CD4-positive, alpha-beta T cell treated with Interleukin-1 beta for 1 hour (primary cell): ENCODE measurements at places on chromosomes 3 and 15.
A peak's percentile ranks its signal among the peaks of the same experiment; 100 is the strongest.

GRCh38 chr15:43253431-43254403 is 13.0 kb downstream of the TGM5 start:
- DNase-seq, result peak; percentile 15

DNA sequence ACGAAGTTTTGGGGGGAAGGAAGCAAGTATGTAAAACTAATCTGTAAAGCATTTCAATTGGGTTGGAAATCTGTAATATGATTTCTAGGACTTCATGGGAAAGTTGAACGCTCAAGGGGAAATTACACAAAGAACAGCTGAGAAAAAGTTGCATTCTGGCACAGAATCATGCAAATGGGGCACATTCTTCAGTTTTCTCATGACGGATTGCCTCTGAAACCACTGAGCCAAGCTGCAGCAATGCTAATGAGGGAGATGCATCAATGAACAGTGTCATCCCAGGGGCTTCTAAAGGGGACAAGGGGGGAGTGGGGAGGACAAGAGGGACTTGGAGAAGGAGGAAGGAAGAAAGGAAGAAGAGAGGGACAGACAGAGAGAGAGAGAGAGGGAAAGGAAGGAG is 291.4 kb upstream of the ATP11B start:
- DNase-seq, result no peak

GRCh38 chr3:127042634-127043033 is 59.7 kb downstream of the PLXNA1 start:
- DNase-seq, result no peak

DNA sequence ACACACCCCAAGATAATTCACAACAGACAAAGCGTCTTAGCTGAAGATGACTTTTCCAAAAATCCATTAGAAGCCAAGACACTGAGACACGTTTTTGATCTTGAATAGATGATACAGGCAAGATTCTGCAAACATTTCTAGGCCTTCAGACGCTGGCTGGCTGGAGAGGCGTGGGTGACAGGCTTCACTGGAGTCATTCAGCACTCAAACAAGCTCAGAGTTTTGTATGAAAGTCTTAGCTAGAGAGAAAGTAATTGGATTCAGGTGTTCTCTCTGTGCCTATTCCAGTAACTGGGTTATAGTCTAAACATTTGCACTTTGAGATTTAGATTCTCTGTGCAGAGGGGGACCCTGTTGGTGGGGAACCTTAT is 147.7 kb upstream of the BHLHE40 start:
- DNase-seq, result no peak

GRCh38 chr15:69719527-69720240 is 267.1 kb downstream of the RPLP1 start:
- DNase-seq, result peak; percentile 76

DNA sequence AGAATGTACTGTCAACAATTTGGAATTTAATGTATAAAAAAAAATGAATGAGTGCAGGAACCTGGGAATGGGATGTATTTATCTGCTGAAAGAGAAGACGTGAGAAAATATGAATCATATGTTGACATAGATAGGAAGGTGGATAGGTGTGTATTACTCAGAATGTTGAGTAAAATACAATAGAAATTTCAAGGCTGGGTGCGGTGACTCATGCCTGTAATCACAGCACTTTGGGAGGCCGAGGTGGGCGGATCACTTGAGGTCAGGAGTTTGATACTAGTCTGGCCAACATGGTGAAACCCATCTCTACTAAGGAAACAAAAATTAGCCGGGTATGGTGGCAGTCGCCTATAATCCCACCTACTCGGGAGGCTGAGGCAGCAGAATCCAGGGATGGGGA is 202.8 kb downstream of the CADM2 start:
- no peak for DNase-seq

- DNase-seq, result no peak
These were observed 67.2 kb downstream of the SQOR start for GRCh38 chr15:45702041-45702440.

DNA sequence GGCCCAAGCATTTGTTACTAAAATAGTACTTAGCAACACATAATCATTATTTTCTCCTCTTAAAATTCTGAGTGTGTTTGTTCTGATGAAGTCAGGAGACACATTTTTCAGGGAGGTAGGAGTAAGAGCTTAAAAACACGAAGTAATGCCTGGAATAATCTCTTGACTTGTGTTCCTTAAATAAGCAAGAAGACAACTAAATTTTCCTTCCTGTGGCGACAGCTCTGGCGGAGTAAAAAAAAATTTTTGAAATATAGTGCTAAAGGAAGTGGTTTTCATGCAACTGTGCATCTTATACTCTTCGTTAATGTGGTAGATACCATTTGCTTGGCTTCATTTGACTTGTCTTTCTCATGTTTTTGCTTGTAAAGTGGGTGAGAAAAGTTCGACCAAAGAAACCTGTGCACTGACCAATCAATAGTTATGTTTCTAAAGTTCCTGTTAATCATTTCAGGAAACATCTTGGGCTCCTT is 11.1 kb upstream of the MBNL1 start:
- DNase-seq, result peak; percentile 72

GRCh38 chr3:127426444-127427153 is 138.8 kb upstream of the PRR20G start:
- DNase-seq, result no peak
